Activated CD8-positive, alpha-beta T cell treated with anti-CD3 and anti-CD28 coated beads, Interleukin-2, amount 10 ng/mL, durations not matched to agents 7 days and 5 days (primary cell): ENCODE measurements at places on chromosomes 6 and 20.

- DNase-seq, result peak; percentile 35
These were observed 54.4 kb upstream of the SLCO4A1 start for GRCh38 chr20:62587757-62588402.

- no peak for DNase-seq
These were observed 9.8 kb downstream of the PI16 start for GRCh38 chr6:36964349-36964748.

DNA sequence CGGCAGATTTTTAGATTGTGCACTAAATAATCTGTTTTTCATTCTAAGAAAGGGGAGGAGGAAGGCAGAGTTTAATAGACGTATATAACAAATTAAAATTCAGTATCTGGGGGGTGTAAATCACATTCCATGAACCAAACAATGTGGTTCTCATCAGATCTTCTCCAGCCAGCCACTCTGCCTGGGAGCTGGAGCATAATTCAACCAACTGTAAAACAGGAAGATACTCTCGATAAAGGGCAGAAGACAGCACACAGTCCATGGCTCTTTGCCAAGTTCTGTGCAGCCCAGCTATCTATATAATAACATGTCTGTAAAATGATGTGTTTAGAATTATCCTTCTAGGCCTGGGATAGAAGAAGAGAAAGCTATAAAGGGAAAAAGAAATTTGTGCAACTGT lies 289.9 kb upstream of the ZFP64 start:
- no peak for DNase-seq

DNA sequence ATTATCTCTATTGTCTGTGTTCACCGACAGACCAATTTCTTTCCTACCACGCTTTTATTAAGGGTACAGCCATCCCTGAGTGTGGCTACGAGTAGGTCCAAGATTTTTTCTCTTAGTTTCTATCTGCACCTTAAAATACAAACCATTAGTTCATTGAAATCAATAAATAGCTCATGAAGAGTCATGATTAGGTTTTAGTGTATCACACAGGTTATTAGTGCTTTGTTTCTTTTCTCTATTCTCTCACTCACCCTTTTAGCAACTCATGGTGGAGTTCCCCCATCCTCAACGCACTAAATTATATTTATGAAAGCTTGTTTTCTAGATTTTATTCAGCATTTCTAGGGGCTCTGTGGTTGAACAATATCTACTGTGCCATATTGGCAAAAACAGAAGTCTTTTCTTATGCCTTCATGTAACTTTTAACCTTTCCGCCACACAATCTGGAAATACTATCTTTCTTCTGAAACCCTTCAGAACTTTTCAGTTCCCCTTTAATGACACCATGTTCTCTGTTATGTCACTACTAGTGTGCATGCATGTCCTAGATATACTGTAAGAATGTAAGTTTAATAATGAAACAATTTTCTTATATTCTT lies 128.2 kb upstream of the LAMA2 start:
- no peak for DNase-seq

DNA sequence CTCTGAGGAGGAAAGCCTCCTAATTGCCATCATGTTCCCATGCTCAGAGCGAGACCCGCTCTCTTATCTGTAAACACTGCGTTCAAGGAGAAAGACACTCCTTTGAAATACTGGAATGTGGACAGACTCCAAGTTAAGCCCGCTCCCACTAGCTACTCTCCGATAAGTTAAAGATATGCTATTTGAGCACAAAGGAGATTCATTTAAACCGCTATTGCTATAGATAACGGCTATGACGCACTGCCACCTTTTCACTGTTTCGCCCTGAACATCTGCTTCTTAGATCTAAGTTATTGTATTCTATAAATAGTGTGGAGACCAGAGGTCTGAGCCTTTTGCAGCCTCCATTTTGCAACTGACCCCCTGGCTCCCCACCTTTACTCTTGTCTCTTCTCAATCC lies 82.3 kb downstream of the GPX5 start:
- no peak for DNase-seq

DNA sequence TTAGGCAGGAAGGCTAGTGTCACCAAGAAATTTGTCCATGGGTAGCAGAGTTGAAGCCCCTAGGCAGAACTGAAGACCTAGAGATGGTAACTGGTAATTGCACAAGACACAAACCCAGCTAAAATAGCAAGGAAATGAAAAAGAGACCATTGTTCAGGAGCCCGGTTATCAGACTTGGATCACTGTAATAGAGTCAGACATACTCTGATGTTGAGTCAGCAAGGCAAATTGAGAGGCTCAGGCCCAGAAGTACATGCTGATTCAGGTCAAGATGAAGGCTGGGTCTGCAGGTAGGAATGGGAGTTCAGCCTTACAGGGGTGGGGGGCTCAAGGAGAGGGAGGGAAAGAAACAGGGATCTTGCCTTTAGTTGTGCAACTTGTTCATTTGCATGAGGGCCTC lies 6.5 kb upstream of the TMEM242 start:
- DNase-seq, result no peak

DNA sequence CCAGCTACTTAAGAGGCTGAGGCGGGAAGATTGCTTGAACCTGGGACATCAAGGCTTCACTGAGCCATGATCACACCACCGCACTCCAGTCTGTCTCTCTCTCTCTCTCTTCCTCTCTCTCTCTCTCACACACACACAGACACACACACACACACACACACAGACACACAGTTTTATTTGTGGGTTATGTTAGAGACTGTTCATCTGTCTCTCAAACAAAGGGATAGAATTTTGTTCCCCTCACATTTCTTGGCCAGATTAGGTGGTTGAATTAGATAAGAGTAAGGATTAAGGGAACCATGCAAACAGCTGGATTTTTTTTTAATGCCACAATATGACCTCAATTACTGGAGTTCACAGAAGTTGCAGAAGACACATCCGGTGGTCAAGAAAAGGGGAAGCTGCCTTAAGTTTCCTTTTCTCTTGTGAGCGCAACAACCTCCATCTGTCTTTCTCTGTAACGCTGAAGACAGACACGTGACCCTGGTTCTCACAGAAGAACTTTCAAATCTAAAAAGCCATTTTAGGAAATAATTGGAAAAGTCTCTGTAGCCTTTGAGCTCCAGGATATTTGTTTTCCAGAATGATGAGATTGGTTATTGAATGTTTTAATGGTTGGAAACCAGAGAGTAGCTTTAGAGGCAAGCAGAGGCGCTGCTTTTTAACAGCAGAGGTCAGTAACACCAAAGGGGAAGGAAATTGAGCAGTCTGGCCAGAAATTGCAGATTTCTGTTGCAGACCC lies 32.9 kb upstream of the LGSN start:
- peak; percentile 58 for DNase-seq

GRCh38 chr6:168383062-168383854 lies 57.7 kb upstream of the SMOC2 start:
- no peak for DNase-seq

- DNase-seq, result no peak
These were observed 25.0 kb downstream of the SH3BGRL2 start for GRCh38 chr6:79656134-79656533.

GRCh38 chr6:43061861-43062260 lies 2.4 kb downstream of the KLC4 start:
- no peak for DNase-seq
